ENCODE measurements at places on chromosomes 7 and 10.
A peak's percentile ranks its signal among the peaks of the same experiment; 100 is the strongest.

DNA sequence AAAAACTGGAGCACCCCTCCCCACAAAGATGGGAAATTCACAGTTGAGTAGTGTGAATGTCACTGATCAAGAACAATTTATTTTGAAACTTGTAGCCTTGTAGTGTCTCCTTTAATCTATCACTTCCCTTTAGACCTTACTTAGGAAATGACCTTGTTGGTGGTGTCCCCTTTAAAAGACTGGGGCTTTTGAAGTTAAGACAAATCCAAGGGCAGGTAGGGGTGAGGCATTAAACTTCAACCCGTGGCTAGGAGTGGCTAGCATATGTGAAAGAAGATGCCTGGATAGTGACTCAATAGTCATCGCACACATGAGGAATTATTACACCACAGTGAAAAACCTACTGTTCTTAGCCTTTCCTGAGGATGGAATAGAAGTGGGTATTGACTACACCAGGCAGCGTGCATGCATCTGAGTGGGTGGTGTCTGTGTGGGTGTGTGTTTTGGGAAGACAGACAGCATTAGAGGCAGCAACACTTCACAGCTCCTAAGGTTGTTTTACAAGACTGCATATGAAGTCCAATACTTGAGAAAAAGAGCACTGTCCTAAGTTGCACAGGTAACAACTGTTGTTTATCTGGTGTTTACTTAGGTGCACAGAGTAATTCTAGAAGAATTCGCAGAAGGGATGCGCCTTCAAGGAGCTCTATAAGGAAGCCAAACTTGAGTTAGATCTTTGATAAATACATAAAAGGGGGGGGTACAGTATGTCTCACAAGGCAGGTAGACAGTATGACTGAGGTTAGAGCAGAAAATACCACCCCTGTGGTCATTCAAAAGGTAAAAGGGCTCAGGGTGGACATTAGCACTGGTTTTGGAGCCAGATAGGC lies 32.9 kb downstream of the ABLIM1 start:
- H3K4me3 ChIP-seq = no peak overlapping the region
- peak overlapping the region; percentile 83 for H3K27ac ChIP-seq
- H3K27me3 ChIP-seq = no peaks in the 10 kb centered on the region
- H3K36me3 ChIP-seq = peaks cover 5% of the 10 kb centered on the region

- H3K27me3 ChIP-seq = no peaks in the 10 kb centered on the region
- no peak overlapping the region for H3K4me3 ChIP-seq
- no peak overlapping the region for H3K27ac ChIP-seq
- DNase-seq = no peak
Measured at GRCh38 chr7:113207931-113208330, 89.6 kb upstream of the SMIM30 start.

GRCh38 chr7:149819141-149819960 lies 18.8 kb upstream of the ZNF862 start:
- no peak for DNase-seq
- peaks cover 65% of the 10 kb centered on the region for H3K27me3 ChIP-seq
- H3K4me1 ChIP-seq = no peaks in the 10 kb centered on the region
- no peaks in the 10 kb centered on the region for H3K36me3 ChIP-seq
- no peak overlapping the region for H3K4me3 ChIP-seq

GRCh38 chr10:97711640-97712572 lies 1.6 kb upstream of the MARVELD1 start:
- peaks cover 8% of the 10 kb centered on the region for H3K4me1 ChIP-seq
- H3K36me3 ChIP-seq = peaks cover 31% of the 10 kb centered on the region
- H3K27me3 ChIP-seq = no peaks in the 10 kb centered on the region
- peak overlapping the region; percentile 76 for H3K4me3 ChIP-seq
- no peak for DNase-seq

GRCh38 chr10:122419876-122420623 lies 34.4 kb upstream of the ARMS2 start:
- no peak for DNase-seq
- no peaks in the 10 kb centered on the region for H3K27me3 ChIP-seq
- H3K36me3 ChIP-seq = no peaks in the 10 kb centered on the region
- no peak overlapping the region for H3K27ac ChIP-seq
- no peaks in the 10 kb centered on the region for H3K4me1 ChIP-seq

DNA sequence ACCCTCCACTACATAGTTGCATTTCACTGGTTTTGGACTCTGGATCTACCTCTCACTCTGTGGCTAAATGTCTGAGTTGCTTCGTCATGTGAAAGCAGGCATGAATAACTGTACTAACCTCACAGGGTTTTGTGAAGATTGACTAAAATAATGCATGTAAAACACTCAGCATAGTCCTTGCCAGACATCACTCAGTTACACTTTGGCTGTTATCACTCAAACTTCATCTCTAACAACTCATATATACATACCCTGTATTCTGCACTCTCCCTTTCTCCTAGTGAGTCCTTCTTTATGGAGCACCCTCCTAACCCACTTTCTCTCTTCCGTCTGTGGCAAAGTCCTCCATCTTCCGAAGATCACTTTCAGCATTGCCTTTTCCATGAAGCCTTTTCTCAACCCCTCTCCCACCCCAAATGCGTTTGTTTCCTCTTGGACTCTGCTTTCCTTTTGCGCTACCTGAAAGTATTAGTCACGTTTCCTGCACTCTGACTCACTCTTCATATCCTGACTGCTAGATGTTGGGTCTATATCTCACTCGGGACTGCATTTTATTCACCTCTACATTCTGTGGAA lies 72.6 kb downstream of the OSBPL3 start:
- H3K4me1 ChIP-seq = peaks cover 23% of the 10 kb centered on the region
- DNase-seq = peak; percentile 69
- H3K27ac ChIP-seq = no peak overlapping the region
- H3K36me3 ChIP-seq = peaks cover 12% of the 10 kb centered on the region
- no peak overlapping the region for H3K4me3 ChIP-seq

- H3K36me3 ChIP-seq = peaks cover 30% of the 10 kb centered on the region
- H3K4me1 ChIP-seq = peaks cover 45% of the 10 kb centered on the region
- H3K27ac ChIP-seq = no peak overlapping the region
- no peaks in the 10 kb centered on the region for H3K27me3 ChIP-seq
Measured at GRCh38 chr10:72697716-72698115, 5.8 kb downstream of the MCU start.

- no peak for DNase-seq
- no peak overlapping the region for H3K4me3 ChIP-seq
- H3K27ac ChIP-seq = no peak overlapping the region
- H3K36me3 ChIP-seq = peaks cover 15% of the 10 kb centered on the region
- no peaks in the 10 kb centered on the region for H3K27me3 ChIP-seq
- no peaks in the 10 kb centered on the region for H3K4me1 ChIP-seq
Measured at GRCh38 chr10:119159332-119159731, 6.2 kb downstream of the SFXN4 start.

GRCh38 chr10:113362645-113363091 lies 190.2 kb upstream of the HABP2 start:
- H3K4me3 ChIP-seq = no peak overlapping the region
- H3K27me3 ChIP-seq = peaks cover 96% of the 10 kb centered on the region
- no peaks in the 10 kb centered on the region for H3K4me1 ChIP-seq

GRCh38 chr10:682931-683447 lies 6.5 kb downstream of the DIP2C start:
- no peaks in the 10 kb centered on the region for H3K27me3 ChIP-seq
- no peak overlapping the region for H3K4me3 ChIP-seq
- no peak for DNase-seq

- no peak overlapping the region for H3K27ac ChIP-seq
- no peak overlapping the region for H3K4me3 ChIP-seq
- DNase-seq = no peak
- no peaks in the 10 kb centered on the region for H3K4me1 ChIP-seq
- no peaks in the 10 kb centered on the region for H3K27me3 ChIP-seq
Measured at GRCh38 chr7:117154721-117155120, 168.1 kb downstream of the WNT2 start.
